ENCODE measurements at places on chromosomes 12 and 14.

DNA sequence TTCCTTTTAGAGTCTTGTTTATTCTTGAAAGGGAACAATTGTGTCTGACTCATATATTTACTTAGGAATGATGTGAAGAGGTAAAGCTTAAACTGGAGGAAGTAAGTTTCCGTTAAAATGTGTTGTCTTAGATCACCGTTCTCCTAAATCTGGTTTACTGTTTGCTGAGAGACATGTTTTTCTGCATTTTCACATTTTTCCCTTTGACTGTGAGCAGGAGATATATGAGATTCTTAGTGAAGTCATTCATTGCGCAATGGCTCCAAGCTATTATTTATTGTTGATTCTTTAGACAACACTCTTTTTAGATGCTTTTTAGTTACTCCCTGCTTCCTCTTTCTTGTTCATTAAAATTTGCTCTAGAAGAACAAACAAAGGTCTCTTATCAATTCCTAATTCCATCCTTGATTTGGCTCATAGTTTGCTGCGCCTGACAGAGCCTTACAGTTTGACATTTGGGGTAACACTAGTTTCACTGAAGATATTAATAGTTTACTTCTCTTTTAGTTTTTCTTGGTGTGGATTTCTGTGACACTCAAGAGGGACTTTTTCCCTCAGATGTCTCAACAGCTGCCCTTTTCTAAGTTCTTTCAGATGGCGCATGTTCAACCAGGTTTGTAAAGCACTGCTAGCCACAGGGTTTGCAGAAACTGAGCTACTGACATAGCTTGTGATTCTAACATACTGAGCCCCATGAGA is 11.4 kb downstream of the CLECL1 start:
- DNase-seq = no peak

- no peak for DNase-seq
These were observed 9.8 kb upstream of the SERPINA5 start for GRCh38 chr14:94571395-94571794.

GRCh38 chr12:63752283-63752682 is 27.4 kb upstream of the RXYLT1 start:
- DNase-seq = no peak

DNA sequence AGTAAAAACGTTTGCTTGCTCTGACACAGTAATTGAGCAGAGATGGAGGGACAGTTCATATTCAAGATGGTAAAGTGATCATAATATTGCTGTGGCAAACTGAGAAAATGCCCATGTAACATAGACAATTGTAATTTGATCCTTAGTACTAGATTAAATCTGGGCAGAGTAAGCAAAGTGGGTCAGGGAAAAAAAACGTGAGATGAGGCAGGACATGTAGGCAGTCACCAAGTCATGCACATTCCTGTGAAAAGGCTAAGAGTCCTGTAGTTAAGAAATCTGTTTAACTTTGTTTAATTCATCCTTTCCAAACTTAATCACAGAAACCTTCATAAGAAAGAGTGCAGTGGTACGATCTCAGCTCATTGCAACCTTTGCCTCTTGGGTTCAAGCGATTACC is 16.1 kb downstream of the BTBD7 start:
- no peak for DNase-seq

DNA sequence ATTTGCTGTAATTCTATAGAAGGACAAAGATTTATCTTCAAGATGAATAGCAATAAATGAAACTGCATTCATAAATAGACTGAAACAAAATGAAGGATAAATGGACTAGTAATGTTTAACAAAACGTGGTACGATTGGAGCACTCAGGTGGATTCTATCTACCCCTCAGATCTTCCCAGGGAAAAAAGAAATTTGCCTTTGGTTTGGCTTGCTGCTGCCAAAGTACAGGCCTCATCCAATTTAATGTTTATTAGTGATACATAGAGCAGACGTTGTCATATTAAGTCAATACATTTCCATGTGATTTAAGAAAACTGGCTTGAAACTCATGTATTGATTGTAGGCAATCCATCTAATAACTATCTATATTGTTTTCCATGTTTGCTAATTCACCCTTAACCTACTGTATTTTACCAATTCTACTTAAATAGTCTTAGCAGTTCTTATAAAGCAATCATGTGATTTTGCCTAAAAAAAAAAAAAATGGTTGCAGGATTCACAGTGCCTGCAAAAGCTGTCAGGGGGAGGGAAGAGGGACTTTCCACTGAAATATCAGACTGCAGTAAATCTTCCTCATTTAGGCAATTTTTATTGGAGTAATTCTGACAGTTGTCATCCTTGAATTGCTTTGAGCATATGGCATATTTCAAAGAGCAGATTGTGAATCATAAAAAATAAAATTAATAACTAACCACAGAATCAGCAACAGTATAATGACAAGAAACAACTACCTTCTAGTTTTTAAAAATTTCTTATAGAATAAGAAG is 242.2 kb upstream of the NPAS3 start:
- no peak for DNase-seq

Data from hepatic stellate cell (primary cell).